ENCODE measurements at places on chromosomes 1 and 21.

DNA sequence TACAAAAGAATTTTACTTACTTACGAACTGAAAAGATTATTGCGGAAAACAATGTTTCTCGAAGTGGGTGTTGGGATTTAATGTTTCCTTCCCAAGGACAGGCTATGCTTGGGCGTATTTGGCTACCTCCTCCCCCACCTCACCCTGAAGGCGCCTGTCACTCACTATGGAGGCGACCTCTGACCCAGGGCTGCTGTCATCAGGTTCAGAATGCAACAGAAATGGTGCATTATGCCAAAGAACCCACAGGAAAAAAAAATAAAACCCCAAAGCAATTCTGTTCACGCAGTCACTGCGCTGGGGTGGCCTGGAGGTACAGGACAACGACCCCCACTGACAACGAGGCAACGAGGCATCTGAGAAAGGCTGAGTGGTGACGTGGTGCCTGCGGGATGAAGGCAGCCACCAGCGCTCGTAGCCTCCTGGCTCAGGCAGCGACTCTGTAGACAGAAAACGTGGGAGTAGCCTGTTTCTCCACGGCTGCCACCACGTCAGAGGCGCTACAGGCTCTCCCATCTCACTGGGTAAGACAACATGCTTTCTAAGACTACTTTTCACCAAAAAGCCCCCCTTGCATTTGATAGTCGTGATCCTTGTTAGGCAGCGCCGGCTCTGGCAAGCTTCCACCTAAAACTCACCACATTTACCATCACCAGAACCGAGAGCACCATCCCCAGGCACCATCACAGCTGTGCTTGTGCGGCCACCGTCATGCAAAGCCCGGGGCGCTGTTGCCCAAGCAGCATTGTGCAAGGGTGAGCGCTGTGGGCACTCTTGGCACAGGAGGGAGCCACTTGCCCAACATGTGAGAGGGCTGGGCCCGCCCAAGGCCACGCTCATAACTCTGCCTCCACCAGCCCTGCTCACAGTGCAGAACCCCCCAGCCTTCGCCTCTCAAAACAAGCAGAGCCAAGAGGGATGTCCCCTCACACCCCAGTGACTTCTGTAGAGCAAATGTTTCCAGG is 14.3 kb downstream of the NADK start:
- no peak for DNase-seq

DNA sequence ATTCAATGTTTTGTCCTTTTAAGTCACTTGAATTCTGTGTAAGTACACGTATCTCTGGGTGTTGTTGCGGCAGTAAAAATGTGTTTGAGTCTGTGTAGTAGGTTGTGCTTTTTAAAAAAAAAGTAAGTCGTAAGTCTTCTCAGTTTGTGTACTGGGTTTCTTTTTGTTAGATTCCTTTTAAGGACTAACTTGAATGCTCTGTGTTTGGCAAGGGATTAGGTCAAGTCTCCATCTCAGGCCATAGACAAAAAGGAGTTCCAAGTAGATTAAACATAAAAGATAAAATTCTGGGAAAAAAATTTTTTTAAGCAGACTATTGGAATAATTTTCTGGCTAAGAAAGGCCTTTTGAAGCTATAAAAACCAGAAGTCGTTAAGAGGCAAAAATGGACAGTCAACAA is 113.1 kb downstream of the ATP5PO start:
- DNase-seq: no peak

DNA sequence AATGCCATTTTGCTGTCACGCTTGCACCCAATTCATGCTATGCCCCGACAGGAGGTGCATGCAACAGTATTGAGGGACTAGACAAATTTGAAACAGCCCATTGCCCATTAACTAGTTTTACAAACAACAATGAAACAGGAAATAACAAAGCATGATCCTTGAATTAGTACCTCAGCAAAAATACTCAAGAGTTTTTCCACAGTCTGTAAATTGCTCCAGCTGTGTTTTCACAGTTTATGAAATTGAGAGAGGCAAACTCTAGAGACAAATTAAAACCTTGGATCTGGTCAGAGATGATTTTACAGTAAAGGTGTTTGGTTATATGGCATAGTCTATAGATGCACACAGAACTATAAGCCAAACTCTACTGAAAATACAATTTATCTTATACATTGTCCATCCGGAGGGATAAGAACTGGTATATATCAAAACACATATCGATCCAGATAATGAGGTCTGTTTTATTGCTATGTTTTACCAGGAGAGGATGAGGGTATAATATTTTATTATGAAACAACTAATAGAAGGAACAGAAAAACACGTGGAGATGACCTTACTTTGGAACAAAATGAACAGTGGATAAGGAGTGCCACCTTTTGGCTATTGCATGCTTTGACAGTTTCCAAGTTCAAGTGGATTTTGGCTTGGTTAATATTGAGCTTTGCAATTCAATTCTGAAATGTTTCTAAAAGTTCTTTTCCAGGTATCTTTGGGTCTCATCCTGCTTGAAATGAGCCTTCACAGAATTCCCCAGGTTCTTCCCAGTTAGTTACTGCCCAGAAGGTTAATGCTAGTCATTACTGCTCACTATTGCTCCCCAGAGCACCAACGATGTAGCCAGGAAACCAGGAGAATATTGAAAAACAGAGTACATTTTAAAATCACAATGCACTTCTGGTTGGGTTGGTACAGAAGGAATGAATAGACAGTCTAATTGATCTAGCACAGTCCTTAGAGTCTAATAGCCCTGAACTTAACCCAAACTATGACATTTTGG is 45.7 kb downstream of the ZC3H11B start:
- DNase-seq: no peak

GRCh38 chr1:151891512-151891911 is 17.8 kb downstream of the THEM4 start:
- no peak for DNase-seq

DNA sequence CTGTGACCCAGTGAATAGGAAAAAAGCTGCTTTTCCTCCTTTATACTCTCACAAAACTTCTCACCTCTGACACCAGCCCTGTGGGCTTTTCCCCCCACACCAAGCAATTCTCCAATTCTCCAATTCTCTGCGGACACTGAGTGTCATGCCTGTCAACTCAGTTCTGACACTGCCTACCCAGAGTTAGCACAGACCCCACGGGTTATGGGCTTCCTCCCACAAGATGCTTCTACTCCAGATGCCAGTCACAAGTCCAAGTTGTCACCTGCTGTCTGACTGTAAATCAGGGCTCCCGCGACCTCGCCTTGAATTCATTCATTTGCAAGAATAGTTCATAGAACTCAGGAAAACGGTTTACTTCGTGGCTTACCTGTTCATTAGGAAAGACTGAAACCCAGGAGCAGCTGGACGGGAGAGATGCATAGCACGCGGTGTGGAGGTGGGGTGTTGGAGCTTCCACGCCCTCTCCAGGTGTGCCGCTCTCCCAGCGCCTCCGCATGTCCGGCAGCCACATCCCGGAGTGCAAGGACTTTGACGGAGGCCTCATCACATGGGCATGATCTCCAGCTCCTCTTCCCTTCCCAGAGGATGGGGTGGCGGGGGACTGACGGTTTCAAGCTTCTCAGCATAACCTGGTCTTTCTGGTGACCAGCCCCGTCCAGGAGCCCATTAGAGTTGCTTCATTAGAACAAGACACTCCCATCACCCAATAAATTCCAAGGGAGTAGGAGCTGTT is 154.7 kb downstream of the PGBD5 start:
- no peak for DNase-seq

- DNase-seq: no peak
Measured at GRCh38 chr1:38991638-38992411, 749 bp downstream of the AKIRIN1 start.

GRCh38 chr1:48784301-48784700 is 7.6 kb upstream of the BEND5 start:
- DNase-seq: no peak

- DNase-seq: no peak
Measured at GRCh38 chr1:196183941-196184340, 424.3 kb downstream of the KCNT2 start.

- no peak for DNase-seq
Measured at GRCh38 chr1:107262467-107263286, 121.8 kb downstream of the NTNG1 start.

DNA sequence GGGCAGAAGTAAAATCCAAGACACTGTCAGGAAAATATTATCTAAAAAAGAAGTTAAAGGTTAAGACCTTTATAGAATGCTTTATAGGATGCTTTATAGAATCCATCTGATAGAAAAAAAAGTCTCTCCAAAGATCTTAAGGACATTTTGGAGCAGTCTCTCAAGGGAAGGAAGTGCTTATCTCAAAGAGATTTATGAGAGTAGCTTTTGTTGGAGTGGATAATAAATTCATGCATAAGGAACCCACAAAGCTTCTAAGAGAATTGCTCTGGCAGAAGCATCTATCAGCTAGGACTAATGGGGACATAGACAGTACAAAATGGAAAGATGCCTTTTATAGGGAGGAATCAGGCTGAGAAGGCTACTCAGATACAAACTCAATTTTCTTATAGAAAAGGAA is 12.9 kb upstream of the CAP1 start:
- DNase-seq: no peak

GRCh38 chr1:15950763-15951295 is 25.1 kb downstream of the ZBTB17 start:
- DNase-seq: peak; percentile 75

GRCh38 chr1:25021591-25022215 is 91.6 kb upstream of the RUNX3 start:
- DNase-seq: no peak

DNA sequence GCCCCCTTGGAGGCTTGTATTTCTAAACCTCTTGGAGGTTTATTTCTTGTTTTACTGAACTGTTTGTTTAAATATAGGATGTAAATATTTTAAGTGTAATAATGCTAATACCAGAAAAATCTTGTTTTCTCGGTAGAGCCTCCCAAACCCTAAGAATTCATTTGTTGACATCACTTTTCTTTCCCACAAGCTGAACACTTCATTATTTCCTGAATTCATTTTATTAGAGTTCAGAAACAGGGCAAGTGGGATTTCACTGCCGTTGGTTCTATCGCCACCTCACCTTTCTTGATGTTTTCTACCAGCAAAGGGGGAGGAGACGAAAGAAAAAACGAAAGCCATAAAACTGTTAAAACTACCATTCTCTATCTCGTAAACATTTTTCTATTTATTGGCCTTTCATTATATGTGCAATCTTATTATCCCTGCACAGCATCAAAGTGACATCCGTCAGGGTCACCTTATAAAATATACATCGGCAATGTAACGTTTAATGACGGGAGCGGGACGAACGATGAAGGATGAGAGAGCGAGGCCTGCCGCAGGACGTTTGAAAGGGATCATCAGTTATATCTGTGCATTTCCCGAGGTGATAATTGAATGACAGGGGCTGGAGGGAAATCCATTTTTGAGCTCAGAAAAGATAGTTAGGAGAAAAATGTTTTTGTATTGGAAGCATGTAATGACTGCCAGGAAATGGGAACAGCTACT is 59.5 kb downstream of the SLC45A1 start:
- no peak for DNase-seq

- no peak for DNase-seq
Measured at GRCh38 chr1:205257735-205258134, 30.0 kb downstream of the TMCC2 start.

- DNase-seq: no peak
Measured at GRCh38 chr1:183807549-183808168, 2.7 kb downstream of the RGL1 start.

GRCh38 chr1:42469727-42470126 is 6.6 kb downstream of the CCDC30 start:
- no peak for DNase-seq

DNA sequence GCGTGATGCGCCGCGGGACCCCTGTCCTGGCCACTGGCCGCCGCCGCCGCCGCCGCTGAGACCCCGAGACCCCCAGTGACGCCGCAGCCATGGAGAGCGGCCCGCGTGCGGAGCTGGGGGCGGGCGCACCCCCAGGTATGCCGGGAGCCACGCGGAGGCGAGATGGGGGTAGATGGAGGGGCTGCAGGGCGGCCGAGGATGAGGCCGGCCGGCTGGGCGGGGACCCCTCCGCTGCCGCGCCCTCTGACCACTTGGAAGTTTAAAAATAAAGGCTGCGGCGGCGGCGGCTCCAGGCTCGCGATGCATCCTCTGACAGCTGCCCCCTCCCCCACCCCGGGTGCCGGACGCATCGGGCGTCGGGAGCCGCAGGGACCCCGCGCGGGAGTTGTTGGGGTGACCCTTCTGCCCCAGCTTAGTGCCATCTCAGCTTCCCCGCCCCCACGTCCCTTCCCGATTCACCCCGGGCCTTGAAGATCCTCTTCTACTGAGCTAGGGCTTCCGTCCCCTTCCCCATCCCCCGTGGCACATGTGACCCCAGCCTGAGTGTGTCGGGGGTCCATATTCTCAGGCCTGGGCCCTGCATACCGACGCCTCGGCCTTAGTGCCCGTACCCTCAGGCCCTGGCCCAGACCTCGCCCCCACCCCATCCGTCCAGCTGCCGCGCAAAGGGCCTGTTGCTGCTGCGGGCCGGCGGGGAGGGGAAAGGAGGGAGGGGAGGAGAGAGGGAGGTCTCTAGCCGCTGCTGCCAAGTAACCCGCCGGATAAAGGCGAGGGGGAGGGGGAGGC is 562 bp downstream of the MAP7D1 start:
- no peak for DNase-seq

DNA sequence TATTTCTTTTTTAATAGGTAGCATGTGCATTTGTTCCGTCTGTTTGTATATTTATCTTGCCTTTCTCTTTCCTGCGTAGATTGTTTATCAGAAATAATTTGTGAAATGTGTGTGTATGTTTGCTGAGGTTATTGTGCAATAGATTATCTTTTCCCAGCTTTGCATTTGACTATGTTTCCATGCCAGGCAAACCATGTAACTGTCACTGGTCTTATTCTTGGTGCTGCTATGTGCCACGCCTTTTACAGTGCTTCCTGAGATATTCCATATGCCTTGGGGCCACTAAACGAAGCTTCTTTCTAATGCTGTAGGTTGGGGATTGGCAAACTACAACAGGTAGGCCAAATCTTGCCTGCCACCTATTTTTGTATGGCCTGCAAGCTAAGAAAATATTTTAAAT is 598.8 kb downstream of the PLPP3 start:
- no peak for DNase-seq

DNA sequence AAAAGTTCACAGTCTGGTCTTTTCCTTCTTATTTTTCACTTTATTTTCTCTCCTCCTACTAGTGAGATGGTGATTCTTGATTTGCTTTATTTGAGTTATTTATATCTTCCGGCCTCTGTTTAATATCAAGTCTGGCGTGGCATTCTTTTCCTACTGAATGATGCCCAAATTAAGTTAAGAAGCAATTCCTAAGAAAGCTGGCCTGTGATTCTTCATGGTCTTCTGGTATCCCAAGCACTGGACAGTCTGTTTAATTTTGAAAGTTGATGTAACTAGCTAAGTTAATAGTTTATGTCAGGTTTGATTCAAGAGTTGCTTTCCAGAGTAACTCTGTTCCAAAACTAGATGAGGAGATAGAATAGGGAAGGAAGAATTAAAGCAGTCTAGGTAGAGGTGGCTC is 9.2 kb upstream of the ENAH start:
- no peak for DNase-seq

GRCh38 chr1:154936555-154937084 is at the start of gene PMVK:
TSS of gene PMVK (minus strand) at chr1:154936719. CDS start at chr1:154936685, 34 bp downstream.
- DNase-seq: peak; percentile 92

GRCh38 chr21:44494956-44495355 is 39.6 kb downstream of the LRRC3 start:
- no peak for DNase-seq
